ENCODE measurements at places on chromosomes 1 and 21.

GRCh38 chr21:37249112-37249904, 17.8 kb downstream of the VPS26C start:
- DNase-seq: no peak

DNA sequence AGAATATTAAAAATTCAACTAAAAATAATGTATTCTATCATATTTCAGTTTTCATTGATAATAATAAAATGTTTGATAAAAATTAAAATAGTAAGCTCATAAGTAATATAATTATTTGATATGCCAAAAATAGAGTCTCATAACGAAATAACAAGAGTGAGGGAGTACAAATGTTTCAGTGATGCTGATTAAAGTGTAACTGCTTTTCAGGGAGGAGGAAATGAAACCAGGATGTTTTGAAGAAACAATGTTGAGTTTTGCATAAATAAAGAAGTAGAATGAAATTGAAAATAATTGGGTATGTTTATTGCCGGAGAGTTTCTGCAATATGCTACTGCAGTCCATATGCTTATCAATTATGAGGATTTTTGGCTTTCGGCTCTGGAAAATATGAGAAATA, 1159.8 kb upstream of the ADGRL2 start:
- DNase-seq: no peak

DNA sequence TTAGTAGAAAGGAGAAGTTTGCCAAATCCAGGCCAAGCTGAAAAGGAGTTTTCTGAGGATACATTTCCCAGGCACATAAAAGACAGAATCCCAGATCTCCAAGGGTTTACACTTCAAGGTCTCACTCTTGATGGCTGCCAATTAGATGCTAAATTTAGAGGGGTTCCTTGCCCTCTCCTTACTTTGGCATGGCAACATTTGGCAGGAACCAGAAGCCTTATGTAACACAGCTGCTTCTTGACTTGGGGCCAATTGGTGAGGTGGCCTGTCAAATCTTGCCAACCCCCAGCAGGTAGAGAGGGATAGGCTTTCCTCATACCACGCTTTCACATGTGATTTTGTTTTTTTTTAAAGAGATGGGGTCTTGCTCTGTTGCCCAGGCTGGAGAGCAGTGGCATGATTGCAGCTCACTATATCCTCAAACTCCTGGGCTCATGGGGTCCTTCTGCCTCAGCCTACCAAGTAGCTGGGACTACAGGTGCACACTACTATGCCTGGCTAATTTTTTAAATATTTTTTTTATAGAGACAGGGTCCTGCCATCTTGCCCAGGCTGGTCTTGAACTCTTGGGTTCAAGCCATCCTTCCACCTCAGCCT, 25.2 kb upstream of the NKAIN1 start:
- DNase-seq: no peak

GRCh38 chr1:149965440-149965839, 28.8 kb upstream of the MTMR11 start:
- no peak for DNase-seq

DNA sequence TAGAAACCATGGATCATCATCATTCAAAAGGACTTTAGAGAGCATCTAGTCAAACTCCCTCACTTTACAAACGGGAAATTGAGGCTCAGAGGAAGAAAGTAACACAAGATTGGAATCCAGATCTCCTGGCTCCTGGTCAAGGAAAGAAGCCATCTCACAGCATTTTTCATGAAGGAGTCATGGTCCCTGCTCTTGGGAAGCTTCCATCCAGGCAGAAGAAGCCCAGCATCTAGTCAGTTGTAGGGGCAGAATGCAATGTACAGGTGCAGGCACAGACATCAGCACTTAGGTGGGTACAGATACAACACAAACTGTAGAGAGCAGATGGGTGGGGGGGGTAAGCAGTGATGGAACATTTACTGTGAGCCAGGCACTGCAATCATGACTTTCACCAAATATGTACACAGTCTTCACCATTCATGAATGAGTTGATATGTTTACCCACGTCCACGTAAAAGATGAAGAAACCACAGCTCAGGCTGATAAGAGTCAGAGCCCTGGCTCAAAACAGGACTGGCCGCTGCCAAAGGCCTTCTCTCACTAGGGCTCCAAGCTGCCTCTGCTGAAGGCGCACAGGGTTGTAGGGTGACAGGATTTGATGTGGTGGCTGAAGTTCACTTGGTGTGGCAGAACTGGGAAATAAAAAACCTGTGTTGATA, 44.0 kb downstream of the OPTC start:
- no peak for DNase-seq

- no peak for DNase-seq
These were observed 14.9 kb upstream of the CD5L start for GRCh38 chr1:157856538-157856937.

DNA sequence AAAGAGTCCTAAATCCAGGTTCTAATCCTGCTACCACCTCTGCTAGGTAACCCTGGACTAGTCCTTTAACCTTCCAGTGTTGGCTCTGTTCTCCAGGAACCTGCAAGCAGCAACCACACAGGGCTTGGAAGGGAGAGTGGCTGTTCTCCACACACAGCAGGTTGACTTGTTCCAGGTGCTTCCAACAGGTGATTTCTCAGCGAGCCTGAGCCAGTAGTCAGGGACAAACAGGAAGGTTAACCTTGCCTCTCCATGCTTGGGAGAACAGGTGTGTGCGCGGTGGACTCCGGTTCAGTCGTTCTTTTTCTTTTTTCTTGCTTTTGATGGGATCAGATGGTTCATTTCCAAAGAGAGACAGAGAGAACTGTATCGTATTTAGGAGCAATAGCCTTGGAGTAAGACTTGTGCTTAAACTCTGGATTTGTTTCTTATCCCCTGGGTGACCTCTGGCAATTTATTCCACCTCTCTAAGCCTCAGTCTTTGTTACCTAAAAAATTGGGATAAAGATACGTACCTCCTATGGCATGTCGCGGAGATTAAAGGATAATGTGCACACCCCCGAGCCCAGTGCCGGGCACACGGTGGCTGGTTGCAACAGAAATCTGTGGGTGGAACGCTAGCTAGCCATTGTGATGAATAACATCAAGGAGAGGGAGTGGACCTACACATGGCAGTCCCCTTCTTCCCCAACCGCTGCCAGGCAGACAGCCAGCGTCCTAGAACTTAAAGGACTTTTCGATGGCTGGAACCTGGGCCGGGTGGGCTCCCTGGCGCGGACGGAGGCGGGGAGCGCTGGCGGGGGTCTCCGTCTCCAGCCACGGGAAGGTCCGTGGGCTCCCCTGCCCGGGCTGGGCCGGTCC, 583 bp upstream of the CACHD1 start:
- DNase-seq: no peak

DNA sequence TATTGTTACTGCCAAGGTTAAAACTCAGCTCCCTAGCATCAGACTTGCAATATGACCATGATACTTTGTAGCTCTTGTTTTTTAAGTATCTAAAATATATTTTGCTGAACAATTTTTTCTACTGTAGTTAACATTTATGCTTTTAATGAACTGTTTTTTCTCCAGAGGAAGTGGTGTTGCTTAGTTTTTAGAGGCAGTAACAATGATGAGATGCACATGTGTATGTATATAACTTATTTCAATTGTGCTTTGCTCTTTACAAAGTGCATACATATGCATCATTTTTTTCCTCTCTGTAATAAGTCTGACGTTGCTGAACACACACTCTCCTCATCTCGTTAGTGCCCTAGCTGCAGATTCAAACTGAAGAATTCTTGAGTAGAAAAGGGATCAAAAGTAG, 418.8 kb downstream of the ZP4 start:
- no peak for DNase-seq

DNA sequence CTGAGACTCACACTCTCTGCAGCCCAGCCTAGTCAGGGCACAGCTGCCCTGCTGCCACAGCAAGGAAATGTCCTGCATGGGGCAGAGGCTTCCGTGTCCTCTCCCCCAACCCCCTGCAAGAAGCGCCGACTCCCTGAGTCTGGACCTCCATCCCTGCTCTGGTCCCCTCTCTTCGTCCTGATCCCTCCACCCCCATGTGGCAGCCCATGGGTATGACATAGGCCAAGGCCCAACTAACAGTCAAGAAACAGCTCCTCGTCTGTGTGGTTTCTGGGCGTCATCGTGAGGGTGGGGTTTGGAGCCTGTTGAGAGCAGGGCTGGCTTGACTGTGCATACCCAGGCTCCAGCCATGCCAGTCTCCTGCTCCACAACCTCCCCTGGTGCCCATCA, 19.5 kb downstream of the FAAH start:
- no peak for DNase-seq

DNA sequence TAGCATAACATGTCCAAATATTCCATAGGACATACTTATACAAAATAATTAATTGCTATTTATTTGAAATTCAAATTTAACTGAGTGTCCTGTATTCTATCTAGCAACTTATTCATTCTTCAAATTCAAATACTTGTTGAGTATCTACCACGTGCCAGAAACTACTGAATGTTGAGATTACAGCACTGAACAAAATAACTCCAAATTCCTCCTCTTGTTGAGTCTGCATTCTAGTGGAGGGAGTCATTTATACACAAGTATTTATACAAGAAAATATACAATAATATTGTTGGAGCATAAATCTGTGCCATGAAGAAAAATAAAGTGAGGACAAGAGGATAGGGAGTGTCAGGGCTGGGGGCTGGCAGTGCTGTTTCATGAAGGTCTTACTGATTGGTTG, 43.7 kb upstream of the CDC42BPA start:
- DNase-seq: no peak

DNA sequence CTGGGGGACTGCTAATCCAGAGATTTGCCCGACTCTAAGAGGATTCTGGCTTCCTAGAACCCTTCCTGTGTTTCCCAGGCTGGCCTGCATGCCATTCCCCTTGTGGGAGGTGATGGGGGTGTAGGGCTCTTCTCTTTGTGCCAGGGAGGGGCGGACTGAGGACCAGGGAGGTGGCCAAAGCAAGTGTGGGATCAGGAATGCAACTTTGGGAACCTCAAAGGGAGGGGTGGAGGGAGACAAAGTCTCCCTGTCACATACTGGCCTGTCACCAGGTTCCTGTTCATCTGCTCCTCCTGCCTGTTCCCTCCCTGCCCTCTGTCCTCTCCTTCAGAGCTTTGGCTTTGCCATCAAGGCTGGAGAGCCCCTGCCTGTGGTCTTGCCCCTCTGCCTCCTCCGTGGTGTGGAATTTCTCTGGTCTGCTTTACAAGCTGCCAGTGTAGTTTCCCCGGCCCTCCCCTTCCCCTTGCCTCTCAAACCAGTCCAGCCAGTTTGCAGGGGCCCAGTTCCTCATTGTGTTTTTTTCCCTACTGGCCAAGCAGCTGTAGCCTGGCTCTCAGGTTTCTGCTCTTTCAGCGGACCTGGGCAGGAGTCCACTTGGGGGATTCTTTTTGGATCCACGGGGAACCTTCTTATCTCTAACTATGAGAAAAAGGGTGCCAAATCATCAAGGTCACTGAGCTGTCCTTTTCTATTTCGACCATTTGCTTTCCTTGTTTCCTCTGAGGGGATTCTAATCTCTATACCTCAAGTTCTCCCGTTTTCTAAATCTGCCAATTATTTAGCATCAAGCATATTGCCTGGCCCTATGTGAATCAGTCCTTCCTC, 1.8 kb downstream of the CGN start:
- no peak for DNase-seq

DNA sequence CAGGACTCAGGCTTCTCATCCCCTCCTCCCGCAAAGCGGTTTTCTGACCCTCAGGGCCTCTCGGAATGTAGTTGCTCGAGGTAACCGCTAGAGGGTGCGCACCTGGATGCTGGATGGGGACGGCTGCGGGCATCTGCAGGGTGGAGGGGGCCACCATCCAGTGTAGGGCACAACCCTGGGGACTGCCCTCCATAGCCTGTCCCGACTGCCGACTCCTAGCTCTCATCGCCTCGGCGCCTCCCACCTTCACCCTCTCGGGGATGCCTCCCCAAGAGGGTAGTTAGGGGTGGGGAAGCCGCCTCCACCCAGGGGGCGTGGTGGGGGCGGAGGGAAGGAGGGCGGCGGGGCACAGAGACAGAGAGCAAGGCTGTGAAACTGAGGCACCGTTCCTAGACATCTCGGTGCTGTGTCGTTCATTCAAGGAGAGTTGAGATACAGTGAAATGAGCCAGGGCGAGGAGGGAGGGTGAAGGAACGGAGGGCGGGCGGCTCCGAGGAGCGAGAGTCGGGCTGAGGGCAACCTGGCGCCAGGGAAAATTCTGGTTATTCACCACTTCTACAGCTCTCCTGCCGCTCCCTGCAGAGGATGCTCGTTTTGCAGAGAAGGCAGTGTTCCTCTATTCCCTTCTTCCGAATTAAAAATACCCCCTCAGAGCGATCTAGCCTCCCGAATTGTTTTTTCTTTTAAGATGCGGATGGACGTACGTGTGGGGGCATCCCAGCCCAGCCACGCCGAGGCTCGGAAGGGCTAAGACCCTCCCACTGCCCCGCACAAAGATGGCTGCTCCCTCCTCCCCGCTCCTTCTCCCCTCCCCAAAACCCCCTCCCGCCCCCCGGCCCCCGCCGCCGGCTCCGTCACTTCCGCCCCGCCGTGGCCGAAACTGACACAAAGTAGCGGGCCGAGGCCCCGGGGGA, at the start of gene ATP8B2:
Gene ATP8B2, plus strand, starts transcription at position 857 of the 914 bp plus-strand sequence. CDS start 2,617 bp downstream, outside the sequence.
- peak; percentile 23 for DNase-seq

- no peak for DNase-seq
These were observed 11.1 kb upstream of the CSRP1 start for GRCh38 chr1:201518071-201518470.

GRCh38 chr1:221039616-221040015, 160.4 kb downstream of the HLX start:
- no peak for DNase-seq

GRCh38 chr1:234924450-234925355, 203.9 kb downstream of the TOMM20 start:
- no peak for DNase-seq

GRCh38 chr1:51282605-51283004, 46.5 kb downstream of the RNF11 start:
- DNase-seq: no peak
